ENCODE measurements at places on chromosomes 3 and 15. TPM values are rescaled to one million over a fixed set of nuclear protein-coding genes. Genes with fewer than 3 reads are reported as not detected.

GRCh38 chr3:157551961-157552360 is 48.7 kb upstream of the VEPH1 start:
- H3K36me3 ChIP-seq, result no peaks in the 10 kb centered on the region
- H3K4me3 ChIP-seq, result no peak overlapping the region
- no peaks in the 10 kb centered on the region for H3K27me3 ChIP-seq
- no peaks in the 10 kb centered on the region for H3K4me1 ChIP-seq
- DNase-seq, result no peak
- H3K27ac ChIP-seq, result no peak overlapping the region

- no peak overlapping the region for H3K4me3 ChIP-seq
- H3K27ac ChIP-seq, result no peak overlapping the region
- no peaks in the 10 kb centered on the region for H3K4me1 ChIP-seq
- DNase-seq, result no peak
- no peaks in the 10 kb centered on the region for H3K36me3 ChIP-seq
Observed at GRCh38 chr3:151555523-151555922, 94.7 kb upstream of the IGSF10 start.

RYR3 gene
- total RNA-seq, result not detected

DNA sequence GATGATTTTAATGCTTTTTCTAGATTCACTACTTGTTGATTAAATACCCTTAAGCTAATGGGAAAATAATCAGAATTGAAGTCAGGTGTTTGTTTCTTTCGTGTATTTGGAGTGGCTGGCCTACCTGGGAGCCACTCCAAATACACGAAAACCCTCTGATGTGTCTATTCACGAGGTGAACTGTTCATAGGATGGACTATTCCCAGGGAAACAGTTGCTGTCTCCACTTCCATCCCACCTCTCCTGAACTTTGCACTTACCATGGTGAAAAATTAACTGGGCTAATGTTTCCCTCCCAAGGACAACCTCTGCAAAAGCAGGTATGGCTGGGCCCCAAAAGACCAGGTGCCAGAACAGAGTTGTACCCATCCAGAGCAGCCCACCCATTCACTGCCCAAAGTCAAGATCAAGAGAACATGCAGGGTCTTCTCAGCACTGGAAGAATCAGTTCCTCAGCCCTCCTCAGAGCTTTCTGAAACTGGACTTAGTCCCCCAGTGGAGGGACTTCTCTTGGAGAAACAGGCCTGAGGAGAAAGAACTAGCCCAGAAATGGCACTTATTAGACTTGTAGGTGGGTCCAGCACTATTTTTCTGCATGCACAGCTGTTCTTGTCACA is 2.9 kb upstream of the SMAD3 start:
- no peaks in the 10 kb centered on the region for H3K27me3 ChIP-seq
- H3K36me3 ChIP-seq, result no peaks in the 10 kb centered on the region
- peaks cover 20% of the 10 kb centered on the region for H3K4me1 ChIP-seq
- H3K27ac ChIP-seq, result no peak overlapping the region
- no peak overlapping the region for H3K4me3 ChIP-seq

- peak overlapping the region; percentile 79 for H3K27ac ChIP-seq
- no peaks in the 10 kb centered on the region for H3K27me3 ChIP-seq
- H3K36me3 ChIP-seq, result peaks cover 27% of the 10 kb centered on the region
- H3K4me3 ChIP-seq, result peak overlapping the region; percentile 79
Observed at GRCh38 chr15:67068710-67069400, 3.5 kb downstream of the SMAD3 start.

DNA sequence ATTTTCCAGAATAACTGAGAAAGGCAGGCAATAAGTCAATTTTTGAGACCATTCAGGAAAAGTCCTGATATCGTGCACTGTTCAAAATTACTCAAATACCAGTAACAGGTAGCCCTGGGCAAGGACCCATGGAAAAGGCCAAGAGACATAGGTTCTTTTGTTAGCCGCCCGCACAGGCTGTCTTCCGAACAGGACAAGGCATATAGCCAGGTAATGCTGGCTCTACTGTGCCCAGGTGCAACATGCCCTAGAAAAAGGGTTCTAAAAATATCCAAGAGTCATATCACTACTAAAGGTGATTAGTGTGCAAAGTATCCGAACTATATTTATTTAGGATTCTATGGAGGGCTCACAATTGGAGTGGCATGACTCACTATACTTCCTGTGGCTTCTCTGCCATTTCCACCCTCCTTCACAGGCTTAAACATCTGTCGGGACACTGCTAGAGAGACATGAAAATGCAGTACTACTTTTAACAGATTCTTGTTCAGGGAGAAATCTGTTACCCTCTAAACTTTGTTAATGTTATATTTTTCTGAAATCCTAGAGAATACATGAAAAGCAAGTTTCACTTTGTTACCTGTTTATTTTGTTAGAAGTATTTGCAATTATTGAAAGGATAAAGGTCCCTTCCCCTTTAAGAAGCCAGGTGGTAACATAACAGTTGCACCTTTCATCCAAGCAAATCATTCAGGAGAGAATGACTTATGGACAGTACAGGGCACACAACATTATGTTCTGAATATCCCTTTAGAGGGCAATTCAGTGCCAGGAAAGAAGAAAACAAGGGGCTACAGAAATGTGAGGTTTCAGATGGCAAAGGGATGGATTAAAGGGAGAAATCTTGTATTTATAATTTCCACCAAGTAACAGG is 293.3 kb upstream of the THBS1 start:
- no peak for DNase-seq
- no peaks in the 10 kb centered on the region for H3K27me3 ChIP-seq
- no peaks in the 10 kb centered on the region for H3K4me1 ChIP-seq
- H3K36me3 ChIP-seq, result no peaks in the 10 kb centered on the region

LRRC49 gene
- not detected for total RNA-seq

LRTM1 gene
- not detected for total RNA-seq

GP5 gene
- total RNA-seq, result not detected

DGKG gene
- not detected for total RNA-seq

DNA sequence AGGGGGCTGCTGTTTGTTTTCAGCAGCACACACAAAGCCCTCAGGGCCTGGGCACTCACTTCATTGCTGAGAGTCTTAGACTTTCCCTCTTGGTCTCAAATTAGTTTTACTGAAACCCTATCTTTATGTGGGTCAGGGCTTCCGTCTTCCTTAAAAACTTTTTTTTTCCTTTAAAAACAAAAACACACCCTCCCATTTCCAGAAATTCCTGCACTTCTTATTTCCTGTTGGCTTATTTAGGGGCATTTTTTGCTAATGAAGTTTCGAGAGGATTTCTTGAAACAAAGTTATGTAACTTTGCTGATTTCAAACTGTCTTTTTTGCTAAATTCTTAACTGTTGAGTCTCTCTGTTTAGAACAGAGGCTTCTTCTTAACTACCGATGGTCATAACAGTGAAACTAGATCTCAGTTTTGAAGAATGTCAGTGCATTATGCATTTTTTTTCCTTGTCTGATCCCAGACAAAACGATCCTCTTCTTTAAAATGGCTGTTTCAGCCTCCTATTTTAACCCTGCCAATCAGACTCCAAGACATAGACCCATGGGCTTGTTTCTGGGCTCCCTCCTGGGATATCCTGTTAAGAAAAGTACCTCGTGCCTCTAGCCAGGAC is 23.3 kb downstream of the ANAPC13 start:
- H3K27me3 ChIP-seq, result peaks cover 10% of the 10 kb centered on the region
- H3K4me3 ChIP-seq, result no peak overlapping the region
- H3K4me1 ChIP-seq, result no peaks in the 10 kb centered on the region
- no peaks in the 10 kb centered on the region for H3K36me3 ChIP-seq

DNA sequence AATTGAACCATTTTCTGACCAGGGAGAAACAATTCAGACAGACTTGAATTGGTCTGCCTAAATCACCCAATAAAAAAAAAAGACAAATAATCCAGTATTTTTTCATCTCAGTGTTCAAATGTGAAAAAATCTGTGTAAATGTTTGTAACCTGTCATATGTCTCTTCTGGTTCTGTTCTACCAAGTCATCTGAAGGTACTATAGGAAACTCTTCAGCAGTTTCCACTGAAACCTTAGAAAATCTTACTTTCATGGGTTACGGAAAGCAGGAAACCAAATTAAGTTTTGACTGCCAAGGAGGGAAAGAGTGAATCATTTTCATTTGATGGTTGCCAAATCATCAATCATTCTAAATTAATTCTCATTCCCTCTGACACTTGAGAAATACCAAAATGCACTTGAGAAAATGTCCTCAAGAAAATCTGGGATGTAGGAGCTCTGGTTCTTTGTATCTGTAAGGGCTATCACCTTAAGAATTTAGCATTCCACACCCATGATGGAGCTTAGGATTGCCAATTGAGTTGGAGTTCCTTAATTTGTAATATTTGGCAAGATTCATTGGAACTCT is 278.2 kb upstream of the KCNH8 start:
- DNase-seq, result no peak
- H3K27ac ChIP-seq, result no peak overlapping the region
- H3K4me3 ChIP-seq, result no peak overlapping the region
- H3K36me3 ChIP-seq, result no peaks in the 10 kb centered on the region

DNA sequence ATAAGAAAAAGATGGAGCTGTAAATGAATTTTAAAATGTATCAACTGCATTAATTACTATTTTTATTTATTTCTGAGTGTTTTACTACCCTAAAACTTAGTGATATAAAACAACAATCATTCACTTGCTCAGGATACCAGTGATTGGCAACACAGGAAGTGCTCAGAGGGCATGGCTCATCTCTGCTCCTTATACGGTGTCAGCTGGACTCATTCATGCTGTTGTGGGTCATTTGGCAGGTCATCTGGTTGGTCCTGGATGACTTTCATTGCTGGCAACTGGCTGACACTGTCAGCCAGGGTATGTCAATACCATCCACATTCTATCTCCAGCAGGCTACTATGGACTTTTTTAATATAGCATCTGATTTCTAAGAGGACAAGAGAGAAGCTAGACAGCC is 689.6 kb upstream of the NECTIN3 start:
- H3K27me3 ChIP-seq, result no peaks in the 10 kb centered on the region
- no peak for DNase-seq
- no peaks in the 10 kb centered on the region for H3K4me1 ChIP-seq
- H3K27ac ChIP-seq, result no peak overlapping the region
- H3K4me3 ChIP-seq, result no peak overlapping the region

DNA sequence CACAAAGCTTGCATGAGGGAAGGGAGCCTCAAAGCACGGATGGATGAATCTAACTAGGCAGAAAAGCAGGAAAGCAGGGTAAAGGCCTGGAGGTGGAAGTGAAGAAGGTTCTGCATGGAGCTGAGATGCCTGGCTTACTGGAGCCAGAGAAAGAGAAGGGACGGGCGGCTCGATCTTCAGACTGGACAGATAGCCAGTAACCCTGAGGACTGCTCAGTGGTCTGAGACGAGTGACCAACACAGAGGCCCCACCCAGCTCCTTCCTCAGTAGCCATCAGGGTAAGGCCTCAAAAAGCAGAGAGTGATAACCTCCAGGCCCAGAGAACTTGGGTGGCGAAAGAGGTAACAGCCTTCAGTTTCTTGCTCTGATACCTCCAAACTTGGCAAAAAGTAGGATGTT is 6.4 kb downstream of the CLN6 start:
- peaks cover 24% of the 10 kb centered on the region for H3K4me1 ChIP-seq
- peak; percentile 5 for DNase-seq
- H3K27ac ChIP-seq, result peak overlapping the region; percentile 36

GRCh38 chr15:61146931-61147230 is 82.2 kb downstream of the RORA start:
- H3K27me3 ChIP-seq, result no peaks in the 10 kb centered on the region
- no peaks in the 10 kb centered on the region for H3K36me3 ChIP-seq
- H3K4me1 ChIP-seq, result no peaks in the 10 kb centered on the region
- no peak overlapping the region for H3K4me3 ChIP-seq
- no peak overlapping the region for H3K27ac ChIP-seq

DNA sequence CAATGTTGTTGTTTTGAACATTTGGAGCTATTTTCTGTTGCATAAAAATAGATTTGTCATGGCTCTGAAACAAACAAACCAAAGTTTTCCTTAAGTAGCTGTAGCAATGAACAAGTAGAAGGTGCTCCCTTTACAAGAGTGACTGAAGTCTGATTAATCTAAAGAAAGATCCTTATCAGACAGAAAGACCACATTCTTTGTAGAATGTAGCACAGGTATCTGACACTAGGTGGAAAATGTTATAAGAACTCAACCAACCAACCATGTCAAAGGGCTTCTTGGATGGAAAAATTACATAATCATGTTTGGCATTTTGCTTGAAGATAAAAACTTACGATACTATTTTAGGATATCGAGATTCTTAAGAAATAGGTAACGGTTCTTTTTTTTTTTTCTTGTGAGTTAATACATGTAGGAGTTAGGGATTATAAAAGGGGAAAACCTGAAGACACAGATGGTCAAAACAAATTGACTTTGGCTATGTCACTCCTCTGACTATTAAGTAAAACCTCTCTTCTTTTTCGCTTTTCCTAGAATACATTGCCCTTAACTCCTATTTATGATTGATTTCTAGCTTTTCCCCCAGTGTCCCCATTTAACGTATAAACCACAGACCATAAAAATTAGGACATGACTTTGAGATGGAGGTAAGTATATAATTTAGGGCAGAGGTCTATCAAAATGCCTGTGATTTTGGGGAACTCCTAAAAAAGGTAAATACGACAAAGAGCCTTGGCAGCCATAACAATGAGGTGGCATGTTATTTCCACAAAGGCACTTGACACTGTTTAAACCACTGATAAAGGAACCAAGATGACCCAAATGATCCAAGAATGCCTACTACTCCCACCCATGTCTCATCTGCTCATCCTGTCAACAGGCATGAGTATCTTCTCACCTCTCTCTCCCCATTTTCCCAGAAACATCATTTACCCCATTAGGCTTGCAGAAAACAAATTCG is 72.0 kb downstream of the CCR4 start:
- DNase-seq, result no peak
- no peak overlapping the region for H3K4me3 ChIP-seq

- H3K27ac ChIP-seq, result no peak overlapping the region
- H3K4me1 ChIP-seq, result no peaks in the 10 kb centered on the region
- DNase-seq, result no peak
- no peaks in the 10 kb centered on the region for H3K36me3 ChIP-seq
- H3K4me3 ChIP-seq, result no peak overlapping the region
- H3K27me3 ChIP-seq, result no peaks in the 10 kb centered on the region
Observed at GRCh38 chr15:60973637-60974415, 255.3 kb downstream of the RORA start.

ATP8B4 gene
- total RNA-seq, result 0.51 TPM

DNA sequence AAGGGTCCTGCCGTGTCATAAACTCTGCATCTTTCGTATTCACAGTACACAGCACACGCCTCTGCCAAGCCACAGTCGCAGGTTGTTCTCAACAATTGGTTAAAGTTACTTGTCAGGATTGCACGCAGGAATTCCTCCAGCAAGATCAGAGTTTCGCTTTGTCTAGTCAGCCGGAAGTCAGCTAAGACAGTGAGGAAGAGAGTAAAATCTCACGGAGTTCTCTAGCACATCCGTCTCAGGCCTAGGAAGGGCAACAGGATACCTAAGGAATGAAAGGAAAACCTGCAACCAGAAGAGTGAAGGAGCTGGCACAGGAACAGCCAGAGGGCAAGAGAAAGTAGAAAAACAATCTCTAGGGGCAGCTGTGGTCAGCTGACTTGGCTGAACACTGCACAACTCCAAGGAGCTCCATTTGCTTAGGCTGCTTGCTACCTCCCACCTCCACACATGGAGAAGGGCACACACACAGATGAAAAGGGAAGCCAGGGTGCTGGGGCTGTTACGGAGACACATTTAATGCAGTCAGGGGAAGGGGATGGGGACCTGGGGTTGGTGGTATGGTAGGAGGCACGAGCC is 23.7 kb downstream of the RORA start:
- DNase-seq, result no peak
- H3K36me3 ChIP-seq, result no peaks in the 10 kb centered on the region
- no peak overlapping the region for H3K4me3 ChIP-seq
- H3K27ac ChIP-seq, result no peak overlapping the region

Data from K562 (cell line).